Right ventricle myocardium superior (tissue), 1 donor: ENCODE measurements at places on chromosomes 3 and 15. TPM values are rescaled to one million over a fixed set of nuclear protein-coding genes. Genes with fewer than 3 reads are reported as not detected.

The DISP2 gene
- 5.9 TPM for total RNA-seq

The CCDC33 gene
- total RNA-seq, result not detected

DNA sequence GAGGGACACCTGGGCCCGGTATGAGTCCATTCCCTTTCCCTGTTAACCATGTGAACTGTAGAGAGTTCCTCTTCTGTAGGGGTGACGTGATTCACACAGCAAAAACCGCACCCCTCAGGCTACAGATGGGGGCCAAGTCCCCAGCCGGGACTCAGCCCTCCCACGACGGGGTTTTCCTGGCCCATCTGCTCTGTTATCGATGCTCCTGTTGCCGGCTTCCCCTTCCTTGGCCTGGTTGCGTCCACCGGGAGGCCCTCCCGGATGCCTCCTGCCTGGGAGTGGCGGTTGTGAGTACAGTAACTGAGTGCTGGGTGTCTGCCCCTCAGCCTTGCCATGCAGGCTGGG, 817 bp upstream of the PLXNA1 start:
- no peak for DNase-seq

GRCh38 chr3:161148832-161149475, 43.8 kb upstream of the B3GALNT1 start:
- DNase-seq, result no peak

DNA sequence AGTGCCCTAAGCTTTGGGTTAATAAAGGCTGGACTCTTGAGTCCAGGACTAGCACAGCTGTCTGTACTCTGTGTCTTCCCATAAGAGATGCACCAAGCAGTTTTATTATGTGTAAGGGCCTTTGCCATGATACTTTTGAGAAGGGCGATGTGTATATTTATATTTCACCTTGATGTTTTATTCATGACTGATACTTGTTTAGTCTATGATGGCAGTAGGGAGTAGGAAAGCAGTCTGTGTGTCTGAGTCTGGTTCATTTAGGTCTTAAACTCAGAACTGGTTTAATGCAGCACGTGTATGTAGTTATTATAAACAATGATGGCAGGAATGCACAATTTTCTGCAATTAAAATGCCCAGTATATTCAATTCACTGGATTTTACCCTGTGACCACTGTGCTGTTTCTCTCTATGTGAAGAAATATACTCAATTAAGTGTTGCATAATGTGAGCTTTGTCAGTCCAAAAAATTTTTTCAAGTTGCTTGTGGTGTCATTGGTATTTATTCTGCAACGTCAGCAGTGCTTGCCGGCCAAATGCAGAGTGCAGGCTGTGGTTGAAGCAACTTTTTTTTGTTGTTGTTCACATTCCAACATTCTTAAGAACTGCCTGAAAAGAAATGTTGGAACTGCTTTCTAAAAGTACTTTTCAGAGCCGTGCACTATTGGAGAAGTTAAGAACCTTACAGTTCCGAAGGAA, 423.7 kb upstream of the SEMA6D start:
- peak; percentile 85 for DNase-seq

DNA sequence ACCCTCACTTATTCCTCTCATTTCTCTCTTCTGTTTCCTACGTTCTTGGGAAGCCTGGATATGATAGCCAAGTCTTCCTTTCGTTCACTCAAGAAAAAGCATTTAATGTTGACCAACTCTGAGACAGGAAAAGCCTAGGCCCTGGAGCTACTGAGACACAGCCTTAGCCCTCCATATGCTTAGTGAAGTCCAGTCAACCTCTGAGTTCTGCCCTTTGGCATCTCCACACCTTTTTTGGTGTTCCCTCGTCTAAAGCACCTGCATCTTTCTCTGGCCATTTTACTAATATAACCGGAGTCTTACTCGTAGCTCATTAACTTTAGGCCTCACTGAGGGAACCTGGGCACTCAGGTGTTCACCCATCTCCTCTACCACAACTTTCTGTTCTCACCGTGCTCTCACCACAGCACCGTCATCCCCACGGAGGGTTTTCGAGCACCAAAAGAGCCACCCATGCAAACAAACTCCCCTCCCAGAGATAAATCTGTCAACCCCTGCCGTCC, 632 bp downstream of the MTHFS start:
- DNase-seq, result no peak
